ENCODE measurements at places on chromosomes 11 and 22.

DNA sequence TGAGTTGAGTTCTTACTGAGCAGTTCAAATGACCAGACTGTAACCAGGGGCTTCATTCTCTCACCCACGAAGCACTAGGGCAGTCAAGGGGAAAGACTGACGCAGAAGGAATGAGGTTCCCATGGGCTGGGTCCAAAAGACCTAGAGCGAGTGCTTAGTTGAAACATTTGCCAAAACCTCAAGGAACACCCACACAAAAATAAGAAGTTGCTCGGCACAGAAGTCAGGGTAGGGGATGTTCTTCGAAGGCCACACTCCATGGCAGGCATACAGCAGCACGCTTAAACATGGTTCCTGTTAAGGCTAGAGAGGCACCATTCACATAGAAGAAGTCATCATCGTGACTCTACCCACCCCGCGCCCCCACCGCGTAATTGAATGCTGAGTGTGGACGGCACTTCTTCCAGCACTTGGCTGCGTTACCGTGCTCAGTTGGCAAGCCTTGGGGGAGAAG lies 52.9 kb downstream of the TIMP3 start:
- DNase-seq = no peak

DNA sequence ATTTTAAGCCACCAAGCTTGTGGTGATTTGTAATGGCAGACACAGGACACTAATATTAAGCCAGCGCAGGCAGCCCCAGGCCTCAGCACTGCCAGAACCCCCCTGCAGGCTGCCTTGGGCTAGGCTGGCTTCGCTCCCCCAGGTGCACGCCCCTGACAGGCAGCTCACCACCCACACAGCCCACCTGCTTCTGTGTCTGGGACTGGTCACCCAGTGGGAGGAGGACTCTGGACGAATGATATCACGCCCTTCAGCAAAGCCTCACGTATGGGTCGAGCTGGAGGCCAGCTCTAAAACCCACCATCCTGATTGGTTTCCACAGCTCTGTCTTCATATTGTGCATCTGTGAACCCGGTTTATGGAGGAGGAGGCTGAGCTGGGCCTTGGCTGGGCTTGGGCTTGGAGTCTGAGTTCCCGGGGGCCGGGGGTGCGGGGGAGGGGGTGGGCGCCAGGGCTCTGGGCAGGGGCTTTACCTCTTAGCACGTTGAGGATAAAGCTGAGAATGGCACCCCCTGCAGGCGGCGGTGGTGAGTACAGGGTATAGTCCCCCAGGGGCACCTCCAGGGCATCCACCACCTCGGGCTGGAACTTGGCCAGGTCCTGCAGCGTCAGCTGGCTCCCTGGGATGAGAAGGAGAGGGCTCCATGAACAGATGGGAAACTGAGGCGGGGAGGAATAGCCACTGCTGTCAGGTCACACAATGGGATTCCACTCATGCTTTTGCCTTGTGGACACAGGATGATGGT lies 13.8 kb downstream of the GGT5 start:
- DNase-seq = peak; percentile 59

GRCh38 chr11:16511116-16512114 lies 155.1 kb upstream of the SOX6 start:
- DNase-seq = no peak

GRCh38 chr11:123681030-123681429 lies 26.6 kb upstream of the SCN3B start:
- DNase-seq = no peak

DNA sequence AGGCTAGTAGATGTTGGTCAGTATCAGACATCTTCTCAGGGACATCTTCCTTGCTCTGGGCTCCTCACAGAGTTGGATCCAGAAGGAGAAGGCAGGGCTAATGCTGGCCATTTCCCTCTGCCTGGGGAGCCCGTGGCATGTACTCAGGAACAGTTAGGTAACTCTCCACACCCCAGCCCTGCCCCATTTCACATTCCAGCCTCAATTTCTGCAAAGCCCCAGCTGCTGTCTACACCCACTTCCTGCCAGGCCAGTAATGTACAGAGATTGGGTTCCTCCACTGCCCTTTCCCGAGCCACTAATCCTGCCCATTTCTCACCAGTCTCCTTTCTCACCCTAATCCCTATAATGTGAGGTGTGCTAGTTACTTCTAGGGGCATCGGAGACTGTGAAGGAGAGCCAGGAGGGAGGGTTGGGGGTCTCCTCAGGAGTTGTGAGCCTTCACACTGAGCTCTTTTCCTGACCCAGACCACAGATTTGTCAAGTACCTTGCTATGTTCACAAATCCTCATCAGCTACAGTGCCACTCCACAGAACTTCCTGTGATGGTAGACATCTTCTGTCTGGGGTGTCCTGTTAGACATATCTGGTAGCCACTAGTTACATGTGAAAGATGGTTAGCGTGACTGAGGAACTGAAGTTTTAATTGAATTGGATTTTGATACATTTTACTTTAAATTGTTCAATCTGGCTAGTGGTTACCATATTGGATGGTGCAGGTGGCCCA lies 1.3 kb upstream of the SEC14L3 start:
- no peak for DNase-seq

- no peak for DNase-seq
Observed at GRCh38 chr11:121514432-121515334, 61.9 kb upstream of the SORL1-AS1 start.

DNA sequence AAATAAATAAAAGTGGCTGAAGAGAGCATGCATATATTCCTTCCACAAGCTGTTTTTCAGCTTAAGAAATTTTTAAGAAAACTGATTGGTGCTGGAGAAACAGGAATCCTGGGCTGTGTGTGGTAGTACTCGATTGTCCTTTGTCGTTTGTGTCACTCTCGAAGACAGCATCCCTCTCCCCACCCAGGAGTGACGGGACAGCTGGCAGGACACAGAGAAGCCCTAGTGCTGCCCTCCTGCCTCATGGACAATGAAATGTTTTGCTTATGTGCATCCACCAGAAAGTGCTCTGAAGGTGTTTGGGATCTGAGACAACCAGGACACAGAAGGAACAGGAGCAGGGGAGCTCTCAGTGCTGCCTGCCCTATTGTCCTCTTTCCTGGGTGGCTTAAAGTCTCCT lies 12.8 kb downstream of the PLAAT4 start:
- DNase-seq = no peak

GRCh38 chr11:12319461-12319951 lies 57.9 kb upstream of the PARVA start:
- DNase-seq = no peak

- DNase-seq = no peak
Observed at GRCh38 chr11:130168105-130168504, 8.5 kb downstream of the ST14 start.

DNA sequence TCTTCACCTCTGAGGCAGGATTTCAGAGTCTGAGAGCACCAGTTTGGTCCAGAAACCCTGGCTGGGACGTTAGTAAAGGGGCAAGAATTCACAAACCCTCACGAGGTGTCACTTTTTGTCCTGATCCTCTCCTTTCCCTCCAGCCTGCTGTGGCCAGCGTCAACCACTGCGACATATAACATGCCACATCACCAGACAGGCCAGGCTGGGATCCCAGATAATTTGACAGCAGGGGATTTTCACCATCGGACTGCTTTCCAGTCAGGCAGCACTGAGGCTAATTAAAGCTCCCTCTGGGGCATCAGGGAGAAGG lies 36.8 kb upstream of the RBFOX2 start:
- no peak for DNase-seq

GRCh38 chr11:120928627-120929026 lies 95.3 kb upstream of the TBCEL start:
- no peak for DNase-seq

- DNase-seq = no peak
Observed at GRCh38 chr11:10526974-10527918, 13.7 kb downstream of the RNF141 start.

DNA sequence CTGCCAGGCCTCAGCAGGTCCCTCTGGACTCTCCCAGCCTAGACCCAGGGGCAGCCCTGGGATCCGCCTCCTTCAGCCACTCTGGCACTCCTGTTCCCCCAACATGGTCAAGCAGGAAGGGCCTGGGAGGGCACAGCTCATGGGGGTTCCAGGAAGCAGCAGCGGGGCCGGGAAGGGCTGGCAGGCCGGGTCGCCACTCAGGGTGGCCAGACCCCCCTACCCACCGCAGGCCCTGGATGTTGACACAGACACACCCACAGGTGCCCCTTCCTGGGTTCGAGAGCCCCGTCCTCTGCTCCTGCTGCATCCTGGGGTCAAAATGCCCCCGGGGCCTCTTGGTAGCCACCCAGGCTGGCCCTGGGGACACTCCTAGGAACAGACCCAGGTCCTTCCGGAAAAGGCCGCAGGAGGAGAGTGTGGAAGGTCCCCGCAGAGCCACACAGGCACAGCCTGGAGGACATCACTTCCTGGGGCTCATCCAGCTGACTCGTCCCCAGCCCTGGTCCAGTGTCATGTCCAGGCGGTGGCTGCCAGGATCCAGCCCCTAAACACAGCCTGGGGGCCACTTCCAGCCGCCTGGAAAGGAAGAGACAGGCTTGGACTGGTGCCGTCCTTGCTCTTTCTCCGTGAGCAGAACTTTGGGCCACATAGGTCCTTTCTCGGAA lies 6.8 kb upstream of the PIM3 start:
- no peak for DNase-seq

DNA sequence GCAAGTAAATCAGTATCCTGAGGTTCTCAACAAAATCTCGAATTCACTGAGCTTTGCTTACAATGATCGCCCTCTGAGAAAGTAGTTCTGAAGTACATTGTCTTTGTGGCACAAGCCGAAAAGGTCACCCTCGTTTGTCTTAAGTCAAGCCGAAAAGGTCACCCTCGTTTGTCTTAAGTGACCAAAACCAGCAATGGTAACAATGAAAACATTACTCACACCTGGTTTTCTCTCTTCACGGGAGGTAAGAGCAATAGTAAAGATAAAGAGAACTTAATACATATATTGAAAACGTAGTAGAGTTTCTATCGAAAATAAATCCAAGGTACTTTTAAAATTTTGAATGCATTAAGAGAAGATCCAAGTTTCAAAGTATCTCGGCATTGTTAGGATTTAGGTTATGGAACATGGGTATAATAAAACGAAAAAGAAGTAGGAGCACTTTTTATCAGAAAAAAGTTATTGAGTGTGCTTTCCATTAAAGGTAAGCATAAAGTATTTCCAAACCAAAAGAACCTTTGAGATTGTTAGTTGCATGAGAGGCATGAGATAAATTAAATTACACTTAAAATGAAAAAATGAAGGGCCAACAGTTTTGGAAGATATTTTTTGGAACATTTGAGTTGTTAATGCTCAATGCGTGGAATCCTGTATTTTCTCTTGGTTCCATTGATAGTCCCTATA lies 1.2 kb downstream of the BARX2 start:
- no peak for DNase-seq

DNA sequence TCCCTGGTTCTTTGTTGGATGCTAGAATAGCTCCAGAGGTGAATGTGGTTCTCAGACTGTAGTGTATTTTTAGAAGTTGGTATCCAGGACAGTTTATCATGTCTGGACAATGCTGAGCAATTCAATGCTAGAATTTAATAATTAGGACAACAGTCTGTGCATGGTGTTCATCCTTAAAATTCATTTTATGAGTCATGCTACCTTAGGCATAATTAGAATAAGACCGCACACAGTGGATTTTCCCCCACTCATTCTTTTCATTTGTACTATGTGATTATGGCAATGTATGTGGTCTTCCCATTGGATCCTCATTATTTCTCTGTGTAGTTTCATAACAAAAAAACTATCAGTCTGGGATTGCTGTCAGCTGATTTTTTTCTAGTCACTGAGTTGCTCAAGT lies 196.7 kb downstream of the ARHGAP42 start:
- no peak for DNase-seq

- no peak for DNase-seq
Observed at GRCh38 chr22:32574958-32575910, 100.6 kb downstream of the FBXO7 start.

- DNase-seq = no peak
Observed at GRCh38 chr11:108854346-108854745, 189.5 kb downstream of the DDX10 start.

DNA sequence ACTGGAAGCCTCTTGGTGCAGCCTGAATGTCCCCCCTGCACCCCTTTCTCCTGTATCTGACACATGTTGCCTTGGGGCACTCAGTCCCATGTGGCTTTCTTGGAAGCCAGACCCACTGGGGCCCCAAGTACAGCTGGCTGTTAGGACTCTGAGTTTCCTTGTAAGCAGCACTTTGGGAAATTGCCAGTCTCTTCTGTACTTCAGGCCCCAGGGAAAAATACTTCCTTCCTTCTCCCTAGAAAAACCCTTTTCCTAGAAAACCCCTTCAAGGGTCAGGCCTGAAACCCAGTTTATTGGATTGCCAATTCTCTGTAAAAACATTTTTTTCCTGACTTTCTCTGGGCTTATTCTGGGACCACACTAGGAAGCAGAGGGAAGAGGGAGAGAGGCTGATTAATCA lies 360.3 kb downstream of the TENM4 start:
- DNase-seq = no peak

GRCh38 chr22:38431266-38432010 lies 23.6 kb downstream of the KCNJ4 start:
- DNase-seq = no peak

GRCh38 chr11:16632295-16633200 lies 105.9 kb upstream of the C11orf58 start:
- DNase-seq = no peak

DNA sequence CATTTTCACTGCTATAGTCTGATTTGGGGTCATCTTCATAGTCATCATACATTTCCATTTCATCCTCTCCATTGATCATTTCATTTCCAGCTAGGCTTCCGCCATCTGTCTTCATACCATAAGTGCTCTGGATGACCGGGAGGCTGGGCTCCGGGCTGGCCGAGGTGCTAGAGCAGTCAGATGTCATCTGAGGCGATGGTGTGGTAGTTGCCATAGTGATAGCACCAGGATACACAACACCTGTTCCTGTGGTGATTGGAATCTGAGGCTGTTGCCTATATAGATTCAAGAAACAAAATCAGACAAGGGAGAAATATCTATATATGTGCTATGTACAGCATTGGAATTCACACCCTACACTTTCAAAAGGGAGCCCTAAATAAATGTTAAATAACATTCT lies 383.5 kb downstream of the SOX6 start:
- no peak for DNase-seq

Measured in stimulated activated CD4-positive, alpha-beta T cell treated with anti-CD3 and anti-CD28 coated beads, Interleukin-1b, Interleukin-23, amount 100 ng/mL, for 4 hours (primary cell).